ENCODE measurements at places on chromosomes 3 and 15.

- DNase-seq = no peak
Observed at GRCh38 chr3:187125319-187126031, 13.8 kb downstream of the RPL39L start.

DNA sequence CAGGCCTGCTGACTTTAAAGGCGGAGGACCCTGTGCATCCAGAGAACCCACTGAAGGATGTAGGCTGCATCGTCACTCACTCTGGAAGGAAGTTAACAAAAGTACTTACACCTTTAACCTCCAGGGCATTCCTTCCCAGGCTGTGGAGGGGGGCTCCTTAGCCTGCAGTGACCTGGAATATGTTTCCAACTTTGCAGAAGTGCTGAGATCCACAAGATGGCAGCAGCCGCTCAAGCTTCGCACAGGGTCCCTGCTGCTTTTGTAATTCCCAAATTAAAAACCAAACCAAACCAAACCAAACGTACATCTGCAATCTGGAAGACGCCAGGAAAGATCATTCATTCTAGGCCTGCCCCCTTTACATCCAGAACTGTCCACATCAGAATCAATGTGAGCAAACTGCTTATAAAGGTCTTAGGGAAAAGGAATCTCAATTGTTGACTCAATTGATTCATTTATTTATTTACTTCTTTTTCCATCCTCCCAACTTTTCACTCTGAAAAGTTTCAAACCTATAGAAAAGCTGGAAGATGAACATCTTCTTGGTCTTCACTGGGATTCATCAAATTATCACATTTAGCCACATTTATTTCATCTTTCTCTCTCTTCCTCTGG, 70.5 kb upstream of the KLHL25 start:
- peak; percentile 13 for DNase-seq

DNA sequence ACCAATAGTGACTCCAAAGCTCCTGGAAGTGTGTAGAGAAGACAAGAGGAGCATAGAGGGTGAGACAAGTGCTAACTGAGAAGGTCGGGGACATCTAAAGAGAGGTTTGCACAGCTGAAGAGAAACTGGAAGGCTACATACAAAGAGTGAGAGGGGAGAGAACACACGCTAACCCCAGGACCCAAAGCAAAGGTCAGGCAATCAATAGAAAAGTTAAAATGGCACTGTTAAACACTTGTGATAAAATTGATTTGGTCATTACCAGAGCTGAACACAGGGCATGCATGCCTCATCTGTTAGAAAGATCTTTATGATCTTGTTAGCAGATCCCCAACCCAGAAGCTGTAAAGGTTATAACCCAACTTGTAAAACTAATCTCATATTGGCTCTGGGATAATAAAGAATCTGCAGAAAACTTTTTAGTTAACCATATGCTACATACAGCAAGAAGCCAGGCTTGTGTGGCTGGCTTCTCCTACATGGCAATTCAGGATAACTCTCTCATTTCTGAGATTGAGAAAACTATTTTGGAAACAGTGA, 212.6 kb upstream of the ICE2 start:
- DNase-seq = no peak

DNA sequence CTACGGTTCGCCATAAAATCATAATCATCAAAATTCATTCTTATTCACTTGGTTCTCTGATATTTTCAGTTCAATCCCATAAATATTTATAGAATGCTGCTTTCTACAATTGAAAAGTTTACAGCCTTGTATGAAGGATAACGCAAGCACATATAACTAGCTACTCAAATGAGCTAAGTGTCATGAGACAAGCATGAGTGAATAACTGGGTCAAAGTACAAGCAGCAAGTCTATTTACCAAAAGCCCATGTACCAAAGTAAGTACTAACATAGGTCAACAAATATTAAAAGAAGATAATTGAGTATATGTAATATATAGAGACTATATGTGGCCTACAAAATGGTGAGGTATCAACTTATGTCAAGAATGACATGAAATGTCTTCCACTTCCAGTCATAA, 596.6 kb downstream of the GBE1 start:
- no peak for DNase-seq

GRCh38 chr3:194279701-194280360, 71.3 kb downstream of the CPN2 start:
- no peak for DNase-seq

DNA sequence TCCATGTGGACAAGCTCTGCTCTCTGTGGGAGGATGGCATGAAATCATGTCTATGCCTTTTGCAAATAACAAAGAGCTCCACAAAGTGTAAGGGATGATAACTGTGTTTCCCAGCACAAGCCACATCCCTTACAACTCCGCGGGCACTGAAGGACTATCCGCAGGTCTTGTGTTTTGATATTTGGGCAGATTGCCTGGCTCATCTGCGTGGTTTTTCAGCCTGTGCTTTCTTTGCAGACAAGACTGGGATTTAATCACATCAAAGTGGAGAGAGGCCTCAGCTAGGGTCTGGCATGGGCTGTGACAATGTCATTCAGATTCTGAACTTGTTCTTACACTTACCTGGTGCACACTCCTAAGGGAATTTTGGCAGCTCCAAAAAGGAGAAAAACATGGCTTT, 30.2 kb upstream of the CA12 start:
- no peak for DNase-seq

- DNase-seq = peak; percentile 72
Observed at GRCh38 chr3:38039899-38040261, 872 bp downstream of the DLEC1 start.
